ENCODE measurements at places on chromosomes 3 and 15. TPM values are rescaled to one million over a fixed set of nuclear protein-coding genes. Genes with fewer than 3 reads are reported as not detected.

- H3K27me3 ChIP-seq, result no peaks in the 10 kb centered on the region
- no peaks in the 10 kb centered on the region for H3K4me1 ChIP-seq
- no peak overlapping the region for H3K4me3 ChIP-seq
- H3K27ac ChIP-seq, result no peak overlapping the region
- no peaks in the 10 kb centered on the region for H3K36me3 ChIP-seq
Measured at GRCh38 chr3:182508919-182509711, 284.2 kb upstream of the ATP11B start.

- peaks cover 32% of the 10 kb centered on the region for H3K4me1 ChIP-seq
- no peak overlapping the region for H3K4me3 ChIP-seq
- H3K27ac ChIP-seq, result no peak overlapping the region
- DNase-seq, result peak; percentile 62
Measured at GRCh38 chr15:70299931-70300869, 202.5 kb upstream of the TLE3 start.

DNA sequence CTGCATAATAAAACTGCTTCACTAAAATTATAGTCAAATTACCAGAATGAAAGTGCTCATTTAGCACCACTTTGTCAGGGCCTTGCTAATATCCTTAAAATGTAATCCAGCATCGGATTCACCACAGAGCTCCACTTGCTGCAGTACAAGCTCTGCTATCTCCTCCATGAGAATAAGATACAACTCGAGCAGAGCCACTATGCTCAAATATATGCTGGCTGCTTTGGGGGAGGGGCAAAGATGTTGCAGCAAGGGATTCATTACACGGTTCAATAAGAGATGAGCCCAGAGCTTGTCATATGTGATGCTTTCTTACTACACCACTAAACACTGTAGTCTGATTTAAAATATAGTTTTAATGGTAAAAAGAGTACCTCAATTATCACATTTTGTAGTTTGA is 72.2 kb downstream of the DLG1 start:
- DNase-seq, result no peak
- H3K27me3 ChIP-seq, result no peaks in the 10 kb centered on the region
- no peaks in the 10 kb centered on the region for H3K36me3 ChIP-seq
- no peak overlapping the region for H3K27ac ChIP-seq
- H3K4me3 ChIP-seq, result no peak overlapping the region

Gene LIPC
- total RNA-seq, result not detected

Gene TRH
- not detected for total RNA-seq

Gene SNTN
- total RNA-seq, result not detected

Gene LAMB2
- 1.1 TPM for total RNA-seq

Gene PLA1A
- total RNA-seq, result not detected
